Ascending aorta (tissue), 2 donors: ENCODE measurements at places on chromosomes 3 and 15.

DNA sequence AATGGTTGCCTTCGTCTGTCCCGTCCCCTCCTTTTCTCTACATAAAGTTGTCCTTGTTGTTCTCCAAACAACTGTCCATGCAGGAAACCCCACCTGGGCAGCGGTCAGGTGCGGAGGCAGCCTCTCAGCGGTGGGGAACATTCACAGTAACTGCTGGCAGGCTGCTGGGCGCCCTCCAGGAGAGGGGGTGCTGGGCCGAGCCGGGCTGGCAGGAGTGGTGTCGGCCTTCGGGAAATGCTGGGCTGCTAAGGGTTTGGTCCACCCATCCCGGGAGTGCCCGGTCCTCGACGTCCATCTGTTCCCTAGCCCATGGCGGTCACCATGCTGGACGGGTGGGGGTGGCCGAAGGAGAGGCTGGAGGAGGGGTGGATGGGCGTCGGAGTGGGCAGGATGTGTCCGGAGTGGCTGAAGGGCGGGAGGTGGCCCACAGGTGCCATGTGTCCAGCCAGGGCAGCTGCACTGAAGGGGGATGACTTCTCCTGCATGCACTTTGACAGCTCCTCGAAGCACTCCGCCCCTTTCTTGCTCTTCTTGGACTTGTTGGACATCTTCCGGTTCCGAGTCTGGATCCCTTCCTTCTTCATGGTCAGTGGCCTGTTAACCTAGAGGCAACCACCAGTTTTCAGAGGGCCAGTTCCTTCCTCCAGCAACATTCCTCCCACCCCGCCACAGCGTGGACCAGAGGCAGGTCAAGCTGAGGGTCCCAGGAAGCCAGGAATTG lies 12.1 kb downstream of the GATA2 start:
- no peak overlapping the region for H3K27ac ChIP-seq
- no peak for DNase-seq
- no peaks in the 10 kb centered on the region for H3K36me3 ChIP-seq
- H3K4me1 ChIP-seq = no peaks in the 10 kb centered on the region

DNA sequence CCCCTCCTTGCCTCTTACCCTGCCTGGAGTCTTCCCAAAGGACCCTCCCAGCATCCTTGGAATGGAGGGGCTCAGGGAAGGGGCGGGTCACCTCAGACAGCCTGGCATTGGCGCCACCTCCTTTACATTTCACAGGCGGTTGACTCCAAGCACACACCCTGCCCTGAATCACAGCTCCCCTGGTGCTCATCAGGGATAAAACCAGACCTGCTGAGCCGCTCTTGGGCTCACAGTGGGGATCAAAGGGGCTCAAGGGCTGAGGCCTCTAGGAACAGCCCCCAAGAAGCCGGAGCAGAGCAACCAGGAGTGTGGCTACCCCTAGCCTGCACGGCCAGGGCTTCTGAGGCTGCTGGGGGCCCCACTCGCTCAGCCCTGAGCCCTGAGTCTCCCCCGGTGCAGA lies 16.6 kb downstream of the LINGO1 start:
- H3K36me3 ChIP-seq = no peaks in the 10 kb centered on the region
- no peak overlapping the region for H3K4me3 ChIP-seq
- DNase-seq = no peak
- H3K27ac ChIP-seq = no peak overlapping the region

- no peak for DNase-seq
- H3K27me3 ChIP-seq = no peaks in the 10 kb centered on the region
- no peak overlapping the region for H3K4me3 ChIP-seq
- H3K27ac ChIP-seq = no peak overlapping the region
- H3K4me1 ChIP-seq = peaks cover 4% of the 10 kb centered on the region
Observed at GRCh38 chr3:188021041-188021440, 132.9 kb upstream of the LPP start.

- H3K36me3 ChIP-seq = no peaks in the 10 kb centered on the region
- H3K27ac ChIP-seq = no peak overlapping the region
- peaks cover 4% of the 10 kb centered on the region for H3K4me1 ChIP-seq
- no peaks in the 10 kb centered on the region for H3K27me3 ChIP-seq
- DNase-seq = no peak
Observed at GRCh38 chr3:100033184-100033583, 81.1 kb downstream of the FILIP1L start.

- no peak overlapping the region for H3K4me3 ChIP-seq
- DNase-seq = no peak
- no peak overlapping the region for H3K27ac ChIP-seq
- H3K36me3 ChIP-seq = no peaks in the 10 kb centered on the region
- no peaks in the 10 kb centered on the region for H3K4me1 ChIP-seq
Observed at GRCh38 chr3:61454801-61455200, 106.6 kb upstream of the PTPRG start.
